ENCODE measurements at places on chromosomes 11 and 22.
A peak's percentile ranks its signal among the peaks of the same experiment; 100 is the strongest.

GRCh38 chr22:40348025-40348658, 1.8 kb downstream of the ADSL start:
- peak; percentile 36 for DNase-seq

DNA sequence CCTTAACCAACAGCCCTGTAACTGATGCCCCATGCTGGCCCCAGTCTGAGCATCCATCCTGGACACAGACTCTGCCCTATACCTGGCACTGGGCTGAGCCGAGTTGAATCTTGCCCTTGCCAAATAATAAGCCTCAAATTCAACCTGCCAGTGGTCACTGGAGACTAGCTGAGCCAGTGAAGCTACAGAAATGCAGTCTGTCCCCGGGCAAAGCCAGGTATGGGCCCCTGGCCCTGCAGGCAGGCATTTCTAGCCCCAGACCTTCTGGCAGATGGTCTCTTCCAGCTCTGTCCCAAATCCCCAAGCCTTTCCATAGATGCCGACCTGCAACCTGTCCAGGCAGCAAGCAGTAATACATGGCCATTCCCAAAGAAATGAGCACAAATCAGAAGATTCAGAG, 4.7 kb downstream of the CLPB start:
- DNase-seq: no peak

GRCh38 chr22:43308060-43308830, 34.9 kb downstream of the SCUBE1 start:
- peak; percentile 94 for DNase-seq

DNA sequence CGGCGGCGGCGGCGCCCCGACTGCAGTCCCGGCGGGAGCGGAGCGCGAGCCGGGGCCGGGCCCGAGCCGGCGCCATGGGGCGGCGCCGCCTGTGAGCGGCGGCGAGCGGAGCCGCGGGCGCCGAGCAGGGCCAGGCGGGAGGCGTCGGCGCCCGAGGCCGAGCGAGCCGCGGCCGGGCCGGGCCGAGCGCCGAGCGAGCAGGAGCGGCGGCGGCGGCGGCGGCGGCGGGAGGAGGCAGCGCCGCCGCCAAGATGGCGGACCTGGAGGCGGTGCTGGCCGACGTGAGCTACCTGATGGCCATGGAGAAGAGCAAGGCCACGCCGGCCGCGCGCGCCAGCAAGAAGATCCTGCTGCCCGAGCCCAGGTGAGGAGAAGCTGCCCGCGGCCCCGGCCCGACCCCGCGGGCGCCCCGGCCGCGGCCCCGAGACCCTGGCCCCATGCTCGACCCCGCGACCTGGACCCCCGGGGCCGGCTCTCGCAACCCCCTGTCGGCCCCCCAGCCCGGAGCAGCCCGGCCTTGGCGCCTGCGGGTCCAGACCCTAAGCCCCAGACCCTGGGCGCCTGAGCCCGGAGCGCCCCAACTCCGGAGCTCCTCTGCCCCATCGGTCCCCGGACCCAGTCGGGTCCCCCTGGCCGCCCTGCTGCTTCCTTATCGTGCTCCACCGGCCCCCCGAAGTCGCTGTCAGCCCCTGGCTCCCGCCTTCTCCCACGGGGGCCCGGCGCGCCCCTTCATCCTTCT, at the start of gene GRK2:
Gene GRK2, plus strand, starts transcription at position 25 of the 739 bp plus-strand sequence. Its CDS starts 227 bp downstream, at position 252.
- DNase-seq: peak; percentile 28

- DNase-seq: peak; percentile 47
These were observed 1.8 kb upstream of the RASD2 start for GRCh38 chr22:35538801-35539321.

DNA sequence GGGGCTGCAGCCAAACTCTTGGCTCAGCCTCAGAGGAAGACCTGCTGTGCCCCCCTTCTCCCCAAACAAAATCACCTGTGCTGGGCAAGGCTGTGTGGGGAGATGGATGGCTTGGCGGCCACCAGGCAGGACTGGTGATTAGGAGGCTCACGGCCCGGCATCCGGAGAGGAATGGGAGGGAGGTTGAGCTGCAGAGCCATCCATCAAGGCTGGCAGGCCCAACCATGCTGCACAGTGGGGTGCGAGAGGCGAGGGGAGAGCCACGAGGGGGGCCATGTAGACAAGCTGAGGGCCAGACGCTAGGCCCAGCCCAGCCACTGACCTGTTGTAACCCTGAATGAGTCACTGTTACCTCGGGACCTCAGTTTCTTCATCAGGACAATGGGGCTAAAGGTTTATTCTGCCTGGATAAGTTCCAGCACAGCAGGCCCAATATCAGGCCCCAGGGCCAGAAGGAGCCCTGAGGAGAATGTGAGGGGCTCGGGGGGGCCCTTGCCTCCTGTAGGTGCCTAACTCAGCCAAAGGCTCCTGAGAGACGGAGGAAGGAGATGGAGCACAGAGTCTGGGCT, 18.2 kb downstream of the PDE2A start:
- DNase-seq: no peak

DNA sequence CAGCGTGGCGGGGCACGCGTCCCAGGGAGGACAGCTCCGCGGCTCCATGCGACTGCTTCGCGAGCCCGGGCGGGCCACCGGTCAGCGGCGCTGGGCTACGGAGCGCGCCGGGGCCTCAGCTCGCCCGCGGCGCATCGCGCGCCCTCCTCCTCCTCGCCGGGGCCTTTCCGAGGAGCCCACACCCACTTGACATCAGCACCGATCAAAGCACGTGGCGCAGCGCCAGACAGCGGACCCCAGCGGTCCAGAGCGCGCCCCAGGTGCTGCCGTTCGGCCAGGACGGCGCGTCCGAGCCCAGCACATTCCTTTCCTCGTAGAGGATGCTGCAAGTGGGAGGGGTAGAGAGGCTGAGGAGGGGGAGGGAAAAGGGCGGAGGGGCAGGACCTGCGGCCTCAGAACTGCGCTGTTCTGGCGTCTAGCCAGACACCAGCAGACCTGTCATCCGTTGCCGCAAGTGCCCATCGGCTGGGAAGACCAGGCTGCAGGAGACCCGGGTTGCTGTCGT, 88.6 kb downstream of the PLEKHA7 start:
- DNase-seq: no peak

GRCh38 chr22:38069372-38070249, 12.4 kb downstream of the PICK1 start:
- DNase-seq: peak; percentile 76

DNA sequence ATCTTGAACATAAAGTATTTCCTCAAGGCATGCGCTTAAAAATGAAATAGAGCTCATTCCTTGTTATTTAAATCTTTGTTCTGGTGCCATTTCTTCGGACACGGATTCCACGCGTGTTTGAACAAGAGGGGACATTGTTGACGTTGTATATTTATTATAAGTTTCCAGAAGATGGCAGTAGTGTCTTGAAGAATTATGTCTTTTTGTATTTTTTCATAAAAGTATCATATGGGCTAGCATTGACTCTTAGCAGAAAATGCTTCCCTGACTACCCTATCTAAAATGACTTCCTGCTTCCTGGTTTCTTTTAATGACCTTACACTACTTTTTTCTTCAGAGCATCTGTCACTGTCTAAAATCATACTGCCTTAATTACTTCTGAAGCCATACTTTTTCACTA, 20.4 kb downstream of the BIRC2 start:
- DNase-seq: no peak

DNA sequence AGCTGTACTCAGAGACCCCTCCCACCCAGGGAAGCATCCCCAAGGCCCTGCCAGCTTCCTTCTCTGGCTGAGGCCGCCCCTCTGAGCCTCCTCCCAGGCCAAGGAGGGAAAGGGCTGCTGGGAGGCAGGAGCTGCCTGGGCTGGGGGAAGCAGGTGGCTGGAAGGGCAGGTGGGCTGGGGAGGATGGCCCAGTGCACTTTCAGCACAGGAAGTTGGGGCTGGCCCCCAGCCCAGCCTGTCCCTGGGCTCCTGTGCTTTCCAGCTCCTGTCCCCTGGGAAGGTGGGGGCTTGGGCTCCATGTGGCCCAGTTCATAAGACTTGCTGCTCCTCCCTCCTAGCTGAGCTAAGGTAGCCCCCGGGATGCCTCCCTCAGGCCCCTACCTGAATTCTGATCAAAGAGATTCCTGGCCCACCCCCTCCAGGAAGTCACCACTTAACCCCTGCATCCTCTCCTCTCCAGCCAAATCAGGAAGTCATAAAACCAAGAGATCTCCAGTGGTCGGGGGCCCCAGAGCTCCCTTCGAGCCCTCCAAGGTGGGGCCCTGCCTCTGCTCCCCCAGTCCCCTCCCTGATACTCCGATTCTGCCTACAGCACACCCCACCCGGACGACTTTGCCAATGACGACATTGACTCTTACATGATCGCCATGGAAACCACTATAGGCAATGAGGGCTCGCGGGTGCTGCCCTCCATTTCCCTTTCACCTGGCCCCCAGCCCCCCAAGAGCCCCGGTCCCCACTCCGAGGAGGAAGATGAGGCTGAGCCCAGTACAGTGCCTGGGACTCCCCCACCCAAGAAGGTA, 4.9 kb downstream of the PPP1CA start:
- no peak for DNase-seq

- no peak for DNase-seq
These were observed 96.9 kb downstream of the MORC2 start for GRCh38 chr22:30871391-30872284.

- no peak for DNase-seq
These were observed 11.6 kb downstream of the MED19 start for GRCh38 chr11:57700425-57700824.

DNA sequence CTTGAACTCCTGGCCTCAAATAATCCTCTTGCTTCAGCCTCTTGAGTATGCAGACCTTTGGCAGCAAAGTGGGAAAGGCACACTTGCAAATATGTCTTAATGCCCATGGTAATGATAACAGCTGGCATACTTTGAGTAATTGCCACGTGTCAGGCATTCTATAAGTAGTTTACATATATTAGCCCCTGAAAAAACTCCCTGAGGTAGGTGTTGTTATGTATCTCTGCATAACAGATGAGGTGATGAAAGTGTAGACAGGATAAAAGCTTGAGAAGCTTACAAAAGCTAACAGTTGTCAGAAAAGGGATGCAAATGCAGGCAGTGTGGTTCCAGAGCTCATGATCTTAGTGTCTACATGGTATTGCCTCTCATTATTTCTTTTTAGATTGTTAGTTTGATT, 291.1 kb upstream of the C11orf87 start:
- DNase-seq: no peak

GRCh38 chr22:47515384-47516125, 753.1 kb downstream of the TBC1D22A start:
- peak; percentile 80 for DNase-seq

DNA sequence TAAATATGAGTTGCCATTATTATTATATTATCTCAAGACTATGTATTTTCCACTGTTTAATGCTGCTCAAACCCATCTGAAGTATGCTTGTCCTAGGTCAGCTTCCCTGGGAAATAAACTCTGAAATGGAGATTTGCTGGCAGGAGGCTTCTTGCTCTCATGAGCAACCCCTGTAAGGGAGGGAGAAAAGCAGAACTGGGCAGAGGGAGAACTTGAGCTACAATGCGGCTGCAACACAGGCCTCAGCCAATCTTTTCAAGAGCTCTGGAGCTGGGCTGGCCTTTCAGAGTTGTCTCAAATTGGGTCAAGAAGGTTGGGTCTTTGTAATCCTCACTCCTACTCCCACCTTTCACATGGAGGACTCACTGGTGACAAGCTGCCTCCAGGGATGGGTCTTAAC, 412.6 kb downstream of the TENM4 start:
- DNase-seq: no peak

DNA sequence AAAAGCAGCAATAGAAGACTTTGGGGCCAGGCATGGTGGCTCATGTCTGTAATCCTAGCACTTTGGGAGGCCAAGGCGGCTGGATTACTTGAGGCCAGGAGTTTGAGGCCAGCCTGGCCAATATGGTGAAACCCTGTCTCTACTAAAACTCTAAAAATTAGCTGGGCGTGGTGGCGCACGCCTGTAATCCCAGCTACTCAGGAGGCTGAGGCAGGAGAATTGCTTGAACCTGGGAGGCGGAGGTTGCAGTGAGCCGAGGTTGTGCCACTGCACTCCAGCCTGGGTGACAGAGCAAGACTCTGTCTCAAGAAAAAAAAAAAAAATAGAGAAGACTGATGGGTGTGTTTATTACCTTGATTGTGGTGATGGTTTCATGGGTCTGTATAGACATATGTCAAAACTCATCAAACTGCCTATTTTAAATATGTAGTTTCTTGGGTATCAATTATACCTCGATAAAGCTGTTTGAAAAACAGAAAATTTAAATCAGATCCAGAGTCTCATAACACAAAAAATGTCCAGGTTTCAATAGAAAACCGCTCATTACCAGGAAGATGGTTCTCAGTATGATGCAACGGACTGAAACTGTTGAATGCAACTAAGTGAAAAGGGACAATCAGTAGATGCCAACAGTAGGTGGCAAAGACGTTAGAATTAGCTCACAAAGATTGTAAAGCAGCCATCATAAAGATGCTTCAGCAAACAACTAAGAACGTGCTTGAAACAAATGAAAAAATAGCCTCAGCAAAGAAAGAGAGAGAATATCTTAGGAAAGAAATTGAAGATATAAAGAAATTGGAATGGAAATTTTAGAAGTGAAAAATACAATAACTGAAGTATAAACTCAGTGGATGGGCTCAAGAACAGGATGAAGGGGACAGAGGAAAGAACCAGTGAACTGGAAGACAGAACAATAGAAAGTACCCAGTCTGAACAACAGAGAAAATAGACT, 33.1 kb upstream of the SEPTIN5 start:
- DNase-seq: no peak

DNA sequence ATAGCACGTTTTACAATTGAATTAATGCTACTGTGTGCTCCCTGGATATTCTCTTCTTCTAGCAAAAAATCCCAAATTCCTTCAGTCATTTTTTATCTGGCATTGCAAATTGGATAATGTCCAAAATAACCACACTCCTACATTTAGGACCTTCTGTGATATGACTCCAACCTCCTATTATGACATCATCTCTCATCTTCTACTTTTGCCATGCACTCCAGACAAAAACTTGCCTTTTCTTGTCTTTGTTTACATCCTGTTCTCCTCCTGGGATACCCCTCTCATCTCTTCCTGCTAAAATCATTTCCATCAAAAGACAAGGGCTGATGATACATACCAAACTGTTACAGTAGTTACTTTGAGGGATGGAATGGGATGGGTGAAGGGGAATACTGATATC, 20.6 kb upstream of the TMEM218 start:
- no peak for DNase-seq

DNA sequence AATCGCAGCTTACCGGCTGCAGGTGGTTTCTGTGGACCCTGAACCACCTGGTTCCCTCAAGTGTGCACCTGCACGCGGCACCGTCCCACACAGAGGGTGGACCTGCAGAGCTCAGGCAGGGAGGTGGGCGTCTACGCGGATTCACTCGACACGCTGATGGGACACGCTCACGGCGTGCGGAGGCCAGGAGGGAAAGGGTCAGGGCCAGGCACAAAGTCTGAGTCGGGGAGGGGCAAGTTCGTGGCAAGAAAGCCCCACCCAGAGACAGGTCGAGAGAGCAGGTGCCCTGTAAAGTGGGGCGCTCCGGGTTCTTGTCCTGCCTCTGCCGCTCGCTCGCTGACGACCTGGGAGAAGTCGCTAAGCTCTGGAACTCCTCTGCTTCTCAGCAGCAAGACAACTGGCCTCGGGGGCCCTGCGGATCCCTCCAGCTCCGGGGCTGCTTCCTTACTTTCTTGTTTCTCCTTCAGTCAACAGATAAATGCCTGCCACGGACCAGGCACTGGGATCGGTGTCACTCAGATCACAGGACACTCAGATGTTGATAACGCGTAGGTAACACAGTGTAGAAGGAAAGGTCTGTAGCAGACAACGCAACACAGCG, 72.4 kb upstream of the NUP50 start:
- no peak for DNase-seq

- DNase-seq: no peak
These were observed 5.8 kb downstream of the TP53I11 start for GRCh38 chr11:44944853-44945235.

- DNase-seq: no peak
These were observed 755.0 kb downstream of the OPCML start for GRCh38 chr11:132777067-132777975.

GRCh38 chr11:67240576-67241389, 25.5 kb upstream of the GRK2 start:
- DNase-seq: peak; percentile 32
